Activated B cell treated with CpG ODN at 0.5 μM for 24 hours (primary cell): ENCODE measurements at places on chromosomes 5 and 9.

DNA sequence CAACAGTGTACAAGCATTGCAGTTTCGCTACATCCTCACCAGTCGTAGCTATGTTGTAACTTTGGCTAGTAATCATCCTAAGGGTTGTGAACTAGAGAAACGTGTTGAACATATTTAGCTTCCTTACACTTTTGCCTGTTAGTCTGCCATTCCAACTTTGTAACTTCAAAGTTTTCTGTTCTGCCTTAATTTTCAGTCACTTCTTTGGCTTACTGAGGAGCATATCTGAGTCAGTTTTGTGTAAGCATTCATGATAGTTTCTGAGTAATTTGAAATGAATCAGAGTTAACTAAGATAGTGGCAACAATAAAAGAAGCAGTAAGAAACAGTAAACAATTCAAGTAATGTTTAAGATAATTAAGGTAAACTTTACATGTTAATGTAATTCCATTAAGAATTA is 58.9 kb upstream of the MCCC2 start:
- H3K36me3 ChIP-seq = peaks cover 59% of the 10 kb centered on the region
- H3K27me3 ChIP-seq = no peaks in the 10 kb centered on the region
- no peak overlapping the region for H3K4me3 ChIP-seq
- DNase-seq = no peak
- H3K4me1 ChIP-seq = no peaks in the 10 kb centered on the region
- no peak overlapping the region for H3K27ac ChIP-seq

- no peak for DNase-seq
- H3K4me1 ChIP-seq = peaks cover 3% of the 10 kb centered on the region
- no peak overlapping the region for H3K4me3 ChIP-seq
- H3K27ac ChIP-seq = no peak overlapping the region
- peaks cover 66% of the 10 kb centered on the region for H3K27me3 ChIP-seq
Observed at GRCh38 chr9:130266236-130267098, 907 bp downstream of the HMCN2 start.

- peak; percentile 10 for DNase-seq
- H3K4me3 ChIP-seq = no peak overlapping the region
- H3K27me3 ChIP-seq = no peaks in the 10 kb centered on the region
- no peak overlapping the region for H3K27ac ChIP-seq
Observed at GRCh38 chr9:93122721-93123221, 11.3 kb downstream of the NINJ1 start.

DNA sequence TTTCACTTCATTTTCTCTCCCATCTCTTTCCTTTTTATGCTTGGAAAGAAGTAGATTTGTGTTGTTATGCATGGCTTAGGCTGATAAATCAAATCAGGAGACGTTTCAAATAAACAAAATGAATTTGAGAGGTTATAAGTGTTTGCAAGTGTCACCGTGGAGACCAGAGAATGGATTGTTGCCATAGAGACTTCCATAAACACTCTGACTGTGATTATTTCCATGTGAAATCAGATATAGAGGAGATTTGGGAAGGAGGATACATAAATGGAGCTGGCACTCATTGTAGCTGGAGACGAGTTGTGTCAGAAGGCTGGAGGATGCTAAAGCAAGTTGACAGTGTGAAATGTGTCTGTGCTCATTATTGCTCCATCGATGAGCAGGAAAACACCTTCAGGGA is 84.2 kb upstream of the PCSK1 start:
- no peak overlapping the region for H3K27ac ChIP-seq
- DNase-seq = no peak
- H3K4me3 ChIP-seq = no peak overlapping the region
- H3K27me3 ChIP-seq = peaks cover 15% of the 10 kb centered on the region
- H3K4me1 ChIP-seq = no peaks in the 10 kb centered on the region

DNA sequence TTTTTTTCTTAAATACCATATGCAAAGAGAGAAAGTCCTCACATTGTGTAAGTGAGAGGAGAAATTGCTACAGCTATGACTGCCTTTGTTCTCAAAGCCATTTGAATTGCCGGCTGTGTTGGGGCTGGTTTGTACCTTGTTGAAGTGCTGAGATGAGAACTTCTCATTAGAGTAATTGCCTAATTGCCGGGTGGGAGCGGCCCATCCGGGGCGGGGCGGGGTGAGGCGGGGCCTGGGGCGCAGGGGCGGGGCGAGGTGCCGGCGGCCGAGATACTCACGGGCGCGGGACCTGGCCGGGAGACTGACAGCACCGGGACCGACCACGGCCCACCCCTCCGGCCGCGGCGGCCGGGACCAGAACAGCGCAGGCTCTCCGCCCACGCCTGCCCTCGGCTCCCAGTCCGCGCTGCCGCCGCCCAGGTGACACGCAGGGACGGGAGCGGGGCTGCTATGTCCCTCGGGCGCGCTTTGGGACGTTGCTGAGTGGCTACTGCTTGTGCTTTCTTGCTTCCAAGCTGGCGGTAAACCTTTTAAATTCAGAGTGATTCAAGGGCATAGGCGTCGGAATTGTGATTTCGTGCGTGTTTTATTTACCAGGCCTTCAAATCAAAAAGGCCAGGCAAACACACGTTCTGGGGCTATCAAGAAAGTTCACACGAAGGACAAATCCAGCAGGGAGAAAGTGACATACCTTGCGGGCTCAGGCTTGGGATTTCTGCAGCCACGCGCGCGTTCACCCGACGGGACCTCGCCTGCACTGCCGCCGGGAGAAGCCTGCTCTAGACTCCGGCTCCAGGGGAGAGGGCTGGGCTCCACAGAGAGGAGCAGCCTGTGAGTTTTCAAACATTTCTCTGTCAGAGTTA is 269.1 kb downstream of the FANCC start:
- H3K4me1 ChIP-seq = peaks cover 9% of the 10 kb centered on the region
- no peaks in the 10 kb centered on the region for H3K36me3 ChIP-seq
- H3K27ac ChIP-seq = no peak overlapping the region
- DNase-seq = peak; percentile 33
- peak overlapping the region; percentile 71 for H3K4me3 ChIP-seq

DNA sequence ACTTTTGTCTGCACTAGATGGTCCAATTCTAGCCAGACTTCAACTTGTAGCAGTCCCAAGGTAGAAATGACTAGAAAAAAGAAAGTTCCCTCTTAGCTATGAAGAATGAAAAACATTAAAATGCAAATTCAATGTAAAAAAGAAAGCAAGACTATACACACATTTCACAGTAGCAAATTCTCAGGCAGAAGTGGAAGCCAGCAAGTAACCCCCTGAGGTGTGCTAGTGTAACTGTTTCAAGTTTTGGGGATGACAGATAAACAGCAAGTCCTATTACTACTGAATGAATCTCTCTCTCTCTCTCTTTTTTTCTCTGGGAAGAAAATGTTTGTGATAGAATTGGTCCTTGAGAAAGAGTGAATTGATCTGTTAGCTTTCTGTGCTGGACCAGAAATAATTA is 185.6 kb downstream of the EFNA5 start:
- no peaks in the 10 kb centered on the region for H3K36me3 ChIP-seq
- H3K4me3 ChIP-seq = no peak overlapping the region
- no peaks in the 10 kb centered on the region for H3K27me3 ChIP-seq
- H3K27ac ChIP-seq = no peak overlapping the region

DNA sequence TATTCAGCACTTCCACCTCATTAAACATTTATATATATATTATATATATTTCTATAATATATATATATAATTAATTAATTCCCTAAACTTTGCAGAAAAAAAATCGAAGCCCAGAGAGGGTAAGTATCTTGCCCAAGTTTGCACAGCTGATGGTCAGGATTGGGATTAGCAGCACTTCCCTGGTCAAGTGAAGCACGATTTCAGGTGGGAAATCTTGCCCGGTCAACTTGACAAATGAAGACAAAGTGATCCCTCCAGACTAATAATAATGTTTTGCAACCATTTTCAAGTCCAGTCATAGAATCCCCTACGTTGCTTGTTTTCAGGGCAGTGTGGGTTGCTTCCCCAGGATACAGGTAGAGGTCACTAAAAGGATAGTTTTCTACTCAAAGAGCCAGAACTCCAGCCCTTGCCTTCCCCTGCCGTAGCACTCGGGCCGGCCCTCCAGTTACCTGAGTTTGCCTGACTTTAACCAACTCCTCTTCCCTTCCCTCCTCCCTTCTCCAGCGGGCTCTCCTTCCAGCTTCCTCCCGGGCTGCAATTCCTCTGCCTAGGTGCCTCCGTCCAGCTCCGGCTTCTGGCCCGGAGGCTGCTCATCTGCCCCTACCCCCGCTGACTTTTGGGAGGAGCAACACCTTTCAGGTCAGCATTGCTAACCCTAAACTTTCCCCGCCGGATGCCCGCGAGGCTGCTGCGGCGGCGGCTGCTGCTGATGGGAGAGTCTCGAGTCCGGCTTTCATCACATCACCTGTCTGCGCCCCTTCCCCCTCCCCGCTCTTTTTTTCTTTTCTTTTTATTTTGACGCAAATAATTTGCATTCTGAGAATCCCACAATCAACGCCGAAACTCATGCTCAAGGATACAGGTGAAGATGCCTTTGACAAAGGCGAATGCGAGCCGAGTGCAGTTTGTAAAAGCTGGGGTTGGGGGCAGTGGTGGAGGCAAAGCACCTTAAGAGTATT is 930 bp downstream of the PRLR start:
- peak overlapping the region; percentile 84 for H3K4me3 ChIP-seq
- H3K27me3 ChIP-seq = peaks cover 49% of the 10 kb centered on the region
- no peaks in the 10 kb centered on the region for H3K36me3 ChIP-seq
- H3K27ac ChIP-seq = peak overlapping the region; percentile 62
- peak; percentile 23 for DNase-seq
